ENCODE measurements at places on chromosomes 2 and 18.

- DNase-seq, result no peak
Observed at GRCh38 chr2:165357758-165358157, 111.7 kb upstream of the CSRNP3 start.

GRCh38 chr2:128303911-128304310 lies 14.8 kb downstream of the HS6ST1 start:
- DNase-seq, result no peak

GRCh38 chr2:213021971-213022899 lies 129.2 kb downstream of the IKZF2 start:
- no peak for DNase-seq

DNA sequence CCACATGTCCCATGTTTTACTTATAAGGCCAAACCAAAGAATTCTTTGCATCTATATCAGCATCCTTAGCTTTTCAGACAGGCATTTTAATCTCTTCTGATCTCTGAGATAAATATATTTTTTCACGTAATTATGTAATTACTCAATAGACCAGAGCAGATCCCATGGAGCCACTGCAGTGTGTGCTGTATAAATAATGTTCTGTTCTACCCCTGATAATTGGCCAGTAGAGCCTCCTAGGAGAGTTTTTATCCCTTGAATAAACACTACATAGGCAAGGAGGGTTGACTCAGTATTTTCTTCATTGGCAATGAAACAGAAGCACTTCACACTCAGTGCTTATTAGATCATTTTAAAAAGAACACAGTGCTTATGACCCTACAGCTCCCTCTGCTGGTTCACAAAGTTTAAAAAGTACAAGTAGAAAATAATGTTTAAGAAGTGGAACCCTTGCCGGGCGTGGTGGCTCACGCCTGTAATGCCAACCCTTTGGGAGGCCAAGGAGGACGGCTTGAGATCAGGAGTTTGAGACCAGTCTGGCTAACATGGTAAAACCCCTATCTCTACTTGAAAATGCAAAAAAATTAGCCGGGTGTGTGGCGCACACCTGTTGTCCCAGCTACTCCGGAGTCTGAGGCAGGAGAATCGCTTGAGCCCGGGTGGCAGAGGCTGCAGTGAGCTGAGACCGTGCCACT lies 91.9 kb downstream of the PPP1R1C start:
- DNase-seq, result peak; percentile 12

- DNase-seq, result no peak
Observed at GRCh38 chr2:79935771-79936657, 368.5 kb downstream of the LRRTM1 start.

GRCh38 chr2:170425281-170425751 lies 247.4 kb downstream of the MYO3B start:
- DNase-seq, result no peak

- DNase-seq, result no peak
Observed at GRCh38 chr18:55550471-55550870, 37.5 kb downstream of the TCF4 start.

GRCh38 chr2:82395531-82395930 lies 2063.5 kb downstream of the SUCLG1 start:
- DNase-seq, result no peak

Data from NCI-H187 treated with DMSO at 0.1 percent for 48 hours (cell line).